ENCODE measurements at places on chromosomes 2 and 18.

GRCh38 chr2:112488201-112488600 lies 6.2 kb downstream of the TTL start:
- no peak for DNase-seq

GRCh38 chr2:88669482-88670214 lies 21.8 kb upstream of the RPIA start:
- DNase-seq: no peak

DNA sequence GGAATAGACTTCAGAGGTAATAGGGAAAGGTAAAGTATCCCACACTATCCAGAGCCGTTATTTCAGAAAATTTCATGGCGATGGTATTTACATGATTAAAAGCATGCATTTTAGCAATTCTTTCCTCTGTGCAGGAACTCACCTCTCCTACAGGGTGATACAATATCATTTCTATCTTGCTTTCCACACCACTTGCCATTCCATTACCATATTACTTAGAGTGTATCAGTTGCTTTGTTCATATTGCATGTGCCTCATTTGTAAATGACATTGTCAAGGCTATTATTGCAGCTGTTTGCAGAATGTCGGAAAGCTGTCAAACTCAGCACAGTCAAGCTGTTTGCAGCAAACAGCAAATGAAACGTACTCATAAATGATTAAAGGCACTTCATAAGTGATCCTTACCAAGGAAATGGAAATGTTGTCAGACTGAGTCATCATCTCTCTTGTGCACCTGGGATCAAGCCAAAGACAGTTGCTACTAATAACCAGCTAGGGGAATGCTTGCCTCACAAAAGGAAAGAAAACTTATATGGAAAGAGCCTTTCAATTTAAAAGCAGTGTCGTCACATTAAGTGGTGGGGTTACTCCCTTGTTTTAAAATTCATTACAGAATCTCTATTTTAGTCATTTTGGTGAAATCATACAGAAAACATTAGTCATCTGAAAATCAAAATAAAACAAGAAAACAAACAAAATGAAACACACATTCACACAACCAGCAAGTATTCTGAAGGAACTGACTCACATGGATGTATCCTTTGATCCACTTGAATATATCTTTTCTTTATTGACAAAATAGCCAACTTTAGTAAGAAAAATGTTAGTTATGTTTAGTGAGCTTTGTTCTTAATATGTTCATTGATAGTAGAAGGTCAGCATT lies 1064.1 kb upstream of the CNTNAP5 start:
- DNase-seq: no peak

DNA sequence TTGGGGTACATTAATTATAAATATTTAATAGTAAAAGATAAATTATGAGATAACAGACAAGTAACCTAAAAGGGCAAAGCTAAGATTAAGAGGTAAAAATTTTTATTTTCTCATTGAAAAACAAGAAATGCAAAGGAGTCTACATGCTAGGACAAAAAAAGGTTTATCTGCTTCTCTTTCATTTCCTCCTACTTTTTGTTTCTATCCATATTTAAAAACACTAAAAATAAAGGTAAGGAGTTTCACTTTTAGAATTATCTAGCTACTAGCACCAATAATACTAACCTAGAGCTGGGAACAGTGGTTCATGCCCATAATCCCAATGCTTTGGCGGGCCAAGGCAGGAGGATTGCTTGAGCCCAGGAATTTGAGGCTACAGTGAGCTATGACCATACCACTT lies 1551.7 kb upstream of the SLC39A10 start:
- no peak for DNase-seq

DNA sequence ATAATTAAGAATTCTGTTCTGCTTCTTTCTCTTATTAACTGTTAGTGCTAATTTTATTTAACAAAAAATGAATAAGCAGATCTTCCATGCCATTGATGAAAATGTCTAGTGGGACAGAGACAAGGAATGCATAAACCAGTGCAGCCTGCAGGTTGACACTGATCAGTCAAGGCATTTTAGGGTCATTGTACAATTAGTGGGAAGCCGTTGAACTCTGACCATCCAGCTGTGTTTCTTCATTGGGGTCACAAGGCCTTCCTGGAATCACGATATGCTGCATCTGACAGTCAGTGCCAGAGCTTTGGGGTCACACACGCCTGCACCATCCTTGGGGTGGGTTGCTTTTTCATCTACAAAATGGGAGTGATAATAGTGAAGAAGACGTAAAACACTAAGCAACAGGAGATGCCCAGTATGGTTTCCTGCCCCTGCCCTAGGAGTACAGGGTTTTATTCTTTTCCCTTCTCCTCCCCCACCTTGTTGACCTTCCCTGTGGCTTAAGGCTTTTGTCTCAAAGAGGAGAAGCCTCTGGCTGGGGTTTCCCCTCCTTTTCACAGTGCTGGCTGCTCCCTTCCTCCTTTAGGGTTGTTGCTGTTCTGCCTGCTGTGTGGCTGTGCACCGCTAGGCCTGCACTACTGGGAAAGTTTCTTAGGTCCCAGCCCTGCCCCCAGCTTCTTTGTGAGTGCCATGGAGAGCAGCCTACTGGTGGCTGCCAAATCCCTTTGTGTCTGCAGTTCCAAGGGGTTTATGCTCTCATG lies 245.6 kb downstream of the TPGS2 start:
- no peak for DNase-seq

- no peak for DNase-seq
These were observed 1.2 kb downstream of the GYPC start for GRCh38 chr2:126657148-126657635.

Data from GOT3 (cell line).